ENCODE measurements at places on chromosomes 13 and 19.

GRCh38 chr13:98353750-98354149, 176.7 kb upstream of the RNF113B start:
- DNase-seq, result no peak

DNA sequence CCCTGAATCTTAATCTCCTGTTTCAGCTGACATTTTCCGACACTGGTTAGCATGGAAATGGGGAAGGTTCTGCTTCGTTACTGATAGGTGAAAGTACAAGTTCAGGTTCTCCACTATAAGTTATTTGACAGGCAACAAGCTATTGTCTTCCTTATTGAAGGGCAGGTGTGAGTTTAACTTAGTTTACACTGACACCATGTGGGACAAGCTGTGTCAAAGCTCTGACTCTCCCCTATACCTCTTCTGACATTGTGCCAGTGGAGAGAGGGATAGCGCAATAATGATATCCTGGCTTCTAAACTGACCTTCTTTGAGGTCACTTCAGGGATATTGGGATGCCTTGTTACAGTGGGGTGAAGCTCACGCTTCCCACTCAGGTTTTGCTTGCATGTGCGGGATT, 587.0 kb upstream of the SLITRK5 start:
- no peak for DNase-seq

DNA sequence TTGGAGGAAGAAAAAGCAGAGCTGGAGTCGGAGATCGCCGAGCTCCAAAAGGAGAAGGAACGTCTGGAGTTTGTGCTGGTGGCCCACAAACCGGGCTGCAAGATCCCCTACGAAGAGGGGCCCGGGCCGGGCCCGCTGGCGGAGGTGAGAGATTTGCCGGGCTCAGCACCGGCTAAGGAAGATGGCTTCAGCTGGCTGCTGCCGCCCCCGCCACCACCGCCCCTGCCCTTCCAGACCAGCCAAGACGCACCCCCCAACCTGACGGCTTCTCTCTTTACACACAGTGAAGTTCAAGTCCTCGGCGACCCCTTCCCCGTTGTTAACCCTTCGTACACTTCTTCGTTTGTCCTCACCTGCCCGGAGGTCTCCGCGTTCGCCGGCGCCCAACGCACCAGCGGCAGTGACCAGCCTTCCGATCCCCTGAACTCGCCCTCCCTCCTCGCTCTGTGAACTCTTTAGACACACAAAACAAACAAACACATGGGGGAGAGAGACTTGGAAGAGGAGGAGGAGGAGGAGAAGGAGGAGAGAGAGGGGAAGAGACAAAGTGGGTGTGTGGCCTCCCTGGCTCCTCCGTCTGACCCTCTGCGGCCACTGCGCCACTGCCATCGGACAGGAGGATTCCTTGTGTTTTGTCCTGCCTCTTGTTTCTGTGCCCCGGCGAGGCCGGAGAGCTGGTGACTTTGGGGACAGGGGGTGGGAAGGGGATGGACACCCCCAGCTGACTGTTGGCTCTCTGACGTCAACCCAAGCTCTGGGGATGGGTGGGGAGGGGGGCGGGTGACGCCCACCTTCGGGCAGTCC, 5.0 kb downstream of the FOSB start:
- DNase-seq, result no peak

DNA sequence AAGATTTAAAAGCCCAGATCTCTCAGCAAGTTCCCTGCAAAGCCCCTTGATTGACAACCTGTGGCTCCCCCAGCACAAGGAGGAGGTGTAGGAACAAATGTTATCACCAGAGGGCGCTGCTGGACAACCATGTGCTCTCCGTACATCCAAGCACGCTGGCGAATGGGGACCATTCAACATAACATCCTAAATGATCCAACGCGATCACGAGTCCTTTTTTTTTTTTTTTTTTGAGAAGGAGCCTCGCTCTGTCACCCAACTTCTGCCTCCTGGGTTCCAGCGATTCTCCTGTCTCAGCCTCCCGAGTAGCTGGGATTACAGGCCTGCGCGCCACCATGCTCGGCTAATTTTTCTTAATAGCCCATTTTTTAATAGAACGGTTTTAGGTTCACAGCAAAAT, 52.0 kb downstream of the NWD1 start:
- DNase-seq, result peak; percentile 90

DNA sequence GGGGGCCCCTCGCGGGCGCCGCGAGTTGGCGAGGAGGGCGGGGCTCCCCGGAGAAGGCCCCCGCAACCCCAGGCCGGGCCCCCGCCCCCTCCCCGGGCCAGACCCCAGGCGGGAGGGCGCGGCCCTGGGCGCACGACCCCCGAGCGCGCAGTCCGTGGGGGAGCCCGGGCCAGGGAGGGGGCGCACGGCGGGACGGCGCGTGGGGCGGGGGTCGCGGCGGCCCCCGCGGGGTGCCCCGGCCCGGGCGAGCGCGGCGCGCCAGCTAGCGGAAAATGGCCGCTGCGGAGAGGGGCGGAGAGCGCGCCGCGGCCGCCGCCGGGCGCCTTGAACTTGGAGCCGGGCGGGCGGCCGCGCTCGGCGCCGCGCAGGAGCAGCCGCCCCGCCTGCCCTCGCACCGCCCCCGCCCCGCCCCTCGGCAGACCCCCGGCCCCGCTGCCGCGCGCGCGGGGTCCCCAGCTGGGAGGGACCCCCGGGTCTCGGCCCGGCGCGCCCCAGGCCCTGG, 6.4 kb upstream of the NFIC start:
- DNase-seq, result no peak

DNA sequence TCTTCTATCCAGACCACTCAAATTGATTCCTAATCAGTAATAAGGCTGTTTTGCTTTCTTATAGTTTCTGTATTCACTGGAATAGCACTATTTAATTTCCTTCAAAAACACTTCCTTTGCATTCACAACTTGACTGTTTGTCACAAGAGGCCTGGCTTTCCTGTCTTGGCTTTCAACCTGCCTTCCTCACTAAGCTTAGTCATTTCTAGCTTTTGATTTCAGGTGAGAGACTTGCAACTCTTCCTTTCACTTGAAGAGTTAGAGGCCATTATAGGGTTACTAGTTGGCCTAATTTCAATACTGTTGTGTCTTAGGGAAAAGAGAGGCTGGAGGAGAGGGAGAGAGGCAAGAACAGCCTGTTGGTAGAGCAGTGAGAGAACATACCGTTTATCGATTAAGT, 47.0 kb downstream of the SACS start:
- no peak for DNase-seq

DNA sequence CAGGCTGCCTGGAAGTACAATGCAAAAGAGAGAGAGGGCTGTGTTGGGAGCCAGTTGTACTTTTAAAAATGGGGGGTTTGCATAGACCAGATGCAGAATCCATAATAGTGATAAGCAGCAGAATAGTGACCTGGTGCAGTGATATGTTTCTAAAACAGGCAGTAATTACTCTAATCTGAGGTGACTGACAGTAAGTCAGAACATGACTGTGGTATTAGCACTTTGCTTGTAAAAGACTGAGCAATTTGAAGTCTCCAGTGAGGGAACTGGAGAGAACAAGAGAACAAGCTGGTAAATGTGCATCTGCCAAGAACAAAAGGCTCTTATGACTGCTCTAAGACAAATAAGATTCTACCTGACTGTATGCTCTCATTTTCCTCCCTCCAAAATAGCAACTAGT, 383.4 kb downstream of the ITGBL1 start:
- no peak for DNase-seq

DNA sequence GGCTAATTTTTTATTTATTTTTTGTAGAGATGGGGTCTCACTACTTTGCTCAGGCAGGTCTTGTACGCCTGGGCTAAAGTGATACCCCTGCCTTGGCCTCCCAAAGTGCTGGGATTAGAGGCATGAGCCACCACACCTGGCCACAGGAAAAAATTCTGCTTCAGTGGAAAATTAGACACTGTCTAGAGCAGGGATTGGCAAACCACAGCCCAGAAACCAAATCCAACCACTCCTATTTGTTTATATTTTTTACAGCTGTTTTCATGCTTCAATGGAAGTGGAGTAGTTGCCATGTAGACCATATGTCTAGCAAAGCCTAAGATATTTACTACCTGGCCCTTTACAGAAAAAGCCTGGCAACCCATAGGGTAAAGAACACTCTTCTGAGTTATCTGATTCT, 123.7 kb upstream of the MRI1 start:
- DNase-seq, result no peak

DNA sequence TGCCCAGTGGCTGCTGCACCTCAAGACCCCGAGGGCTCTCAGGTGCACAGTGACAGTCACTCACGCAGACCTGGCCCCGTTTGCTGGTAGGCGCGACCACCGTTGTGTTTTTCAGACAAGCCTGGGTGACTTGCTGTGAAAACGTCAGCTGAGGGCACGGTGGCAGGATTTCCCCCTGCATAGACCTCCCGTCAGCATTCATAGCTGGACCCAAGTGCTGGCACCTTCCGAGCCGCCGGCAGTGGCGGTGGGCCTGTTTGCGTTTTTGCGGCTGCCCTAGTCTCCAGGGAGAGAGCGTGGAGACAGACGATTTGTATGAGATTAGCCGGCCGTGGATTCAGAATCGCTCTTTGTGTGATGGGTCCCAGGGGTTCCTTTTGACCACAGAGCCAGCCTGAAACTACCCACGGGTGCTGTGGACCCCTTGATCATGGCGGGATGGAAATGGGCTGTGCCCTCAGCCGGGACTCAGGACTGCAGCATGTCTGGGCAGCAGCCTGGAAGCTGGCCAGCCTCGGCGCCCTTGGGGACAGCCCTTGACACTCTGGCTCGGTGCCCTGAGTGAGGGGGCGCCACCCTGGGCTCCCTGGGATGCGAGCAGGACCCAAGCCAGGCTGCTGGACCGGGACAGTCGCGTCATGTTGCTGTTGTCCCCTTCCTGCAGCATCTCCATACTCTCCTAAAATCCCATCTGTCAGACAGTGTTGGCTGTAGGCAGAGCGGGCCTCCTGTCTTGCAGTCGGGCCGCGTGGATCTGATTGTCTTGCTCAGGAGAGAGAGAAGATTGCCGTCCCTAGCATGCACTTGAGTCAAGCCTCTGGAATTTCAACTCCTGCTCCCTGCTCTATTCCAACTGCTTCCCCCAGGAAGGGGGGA, 8.6 kb downstream of the KDM4B start:
- DNase-seq, result peak; percentile 38

- DNase-seq, result no peak
These were observed 1189.7 kb downstream of the EFNB2 start for GRCh38 chr13:105345730-105346129.

GRCh38 chr13:40236566-40237168, 429.8 kb downstream of the FOXO1 start:
- DNase-seq, result no peak
